ENCODE measurements at places on chromosomes 1 and 21. TPM values are rescaled to one million over a fixed set of nuclear protein-coding genes. Genes with fewer than 3 reads are reported as not detected.

- H3K4me3 ChIP-seq = no peak overlapping the region
- DNase-seq = no peak
- H3K27ac ChIP-seq = no peak overlapping the region
- no peaks in the 10 kb centered on the region for H3K4me1 ChIP-seq
- H3K36me3 ChIP-seq = no peaks in the 10 kb centered on the region
These were observed 92.2 kb upstream of the ZBTB40 start for GRCh38 chr1:22359427-22359826.

GRCh38 chr1:43444836-43445235, 8.9 kb downstream of the HYI start:
- DNase-seq = no peak
- H3K4me1 ChIP-seq = no peaks in the 10 kb centered on the region
- H3K4me3 ChIP-seq = no peak overlapping the region
- no peaks in the 10 kb centered on the region for H3K27me3 ChIP-seq
- peaks cover 77% of the 10 kb centered on the region for H3K36me3 ChIP-seq

DNA sequence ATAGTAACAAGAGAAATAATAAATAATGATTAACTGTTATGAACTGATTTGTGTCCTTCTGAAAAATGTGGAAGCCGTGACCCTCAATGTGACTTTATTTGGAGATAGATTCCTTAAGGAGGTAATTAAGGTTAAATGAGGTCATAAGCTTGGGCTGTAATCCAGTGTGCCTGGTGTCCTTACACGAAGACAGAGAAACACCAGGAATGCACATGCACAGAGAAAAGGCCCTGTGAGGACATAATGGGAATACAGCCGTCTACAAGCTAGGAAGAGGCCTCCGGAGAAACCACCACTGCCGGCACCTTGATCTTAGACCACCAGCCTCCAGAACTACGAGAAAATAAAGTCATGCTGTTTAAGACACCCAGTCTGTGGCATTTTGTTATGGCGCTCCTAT, 215.9 kb downstream of the NEGR1 start:
- H3K36me3 ChIP-seq = no peaks in the 10 kb centered on the region

DNA sequence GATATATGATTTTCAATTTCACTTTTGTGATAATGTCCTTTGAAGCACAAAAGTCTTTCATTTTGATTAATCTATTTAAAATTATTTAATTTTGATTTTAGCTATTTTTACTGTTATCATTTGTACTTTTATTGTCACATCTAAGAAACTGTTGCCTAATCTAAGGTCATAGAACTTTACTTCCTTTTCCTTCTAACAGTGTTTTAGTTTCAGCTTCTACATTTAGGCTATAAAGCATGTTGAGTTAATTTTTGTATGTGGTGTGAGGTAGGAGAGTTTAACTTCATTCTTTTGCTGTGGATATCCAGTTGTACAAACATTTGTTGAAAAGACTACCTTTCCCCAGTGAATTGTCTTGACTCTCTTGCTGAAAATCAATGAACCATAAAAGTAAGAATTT, 204.5 kb downstream of the TM2D1 start:
- H3K4me3 ChIP-seq = no peak overlapping the region
- DNase-seq = no peak
- H3K27ac ChIP-seq = no peak overlapping the region
- no peaks in the 10 kb centered on the region for H3K4me1 ChIP-seq

DNA sequence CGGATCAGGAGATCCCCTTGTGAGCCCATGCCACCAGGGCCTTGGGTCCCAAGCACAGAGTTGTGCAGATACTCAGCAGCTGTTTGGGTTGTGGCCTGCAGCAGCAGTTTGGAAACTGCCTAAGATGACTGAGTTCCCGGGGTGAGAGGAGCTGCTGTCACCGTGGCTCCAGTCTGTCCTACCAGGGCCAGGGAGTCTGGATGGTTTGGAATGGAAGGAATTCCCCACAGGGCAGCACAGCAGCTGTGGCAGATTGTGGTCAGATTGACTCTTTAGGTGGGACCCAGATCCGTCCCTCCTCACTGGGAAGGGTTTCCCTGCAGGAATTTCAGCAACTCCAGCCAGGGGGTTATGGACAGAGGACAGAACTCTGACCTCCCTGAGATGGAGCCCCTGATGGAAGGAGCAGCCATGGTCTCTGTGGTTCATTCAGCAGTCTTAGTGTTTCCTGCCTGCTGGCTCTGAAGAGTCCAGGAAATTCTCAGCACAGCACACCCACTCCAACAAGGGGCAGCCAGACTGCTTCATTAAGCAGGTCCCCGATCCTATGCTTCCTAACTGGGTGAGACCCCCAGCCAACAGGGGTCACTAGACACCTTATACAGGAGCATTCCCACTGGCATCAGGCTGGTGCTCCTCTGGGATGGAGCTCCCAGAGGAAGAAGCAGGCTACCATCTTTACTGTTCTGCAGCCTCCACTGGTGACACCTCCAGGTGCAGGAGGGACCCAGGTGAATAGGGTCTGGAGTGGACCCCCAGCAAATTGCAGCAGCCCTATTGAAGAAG, 51.5 kb upstream of the TNFSF4 start:
- H3K27ac ChIP-seq = no peak overlapping the region
- H3K4me3 ChIP-seq = no peak overlapping the region
- no peaks in the 10 kb centered on the region for H3K4me1 ChIP-seq
- no peak for DNase-seq
- no peaks in the 10 kb centered on the region for H3K27me3 ChIP-seq
- H3K36me3 ChIP-seq = no peaks in the 10 kb centered on the region

DNA sequence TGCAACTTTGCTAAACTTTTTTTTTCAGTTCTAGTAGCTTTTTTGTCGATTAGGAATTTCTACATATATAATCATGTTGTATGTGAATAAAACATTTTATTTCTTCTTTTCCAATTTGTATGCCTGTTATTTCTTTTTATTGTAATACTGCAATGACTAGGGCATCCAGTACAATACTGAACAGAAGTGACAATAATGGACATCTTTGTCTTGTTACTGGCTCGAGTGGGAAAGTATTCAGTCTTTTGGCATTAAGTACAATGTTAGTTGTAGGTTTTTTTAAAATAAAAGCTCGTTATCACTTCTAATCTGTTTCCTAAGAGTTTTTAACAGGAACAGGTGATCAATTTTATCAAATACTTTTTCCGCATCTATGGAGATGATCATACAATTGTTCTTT, 9.8 kb downstream of the STPG1 start:
- H3K36me3 ChIP-seq = no peaks in the 10 kb centered on the region
- no peak for DNase-seq
- H3K4me3 ChIP-seq = no peak overlapping the region
- H3K27ac ChIP-seq = no peak overlapping the region
- no peaks in the 10 kb centered on the region for H3K4me1 ChIP-seq

Gene TNN
- not detected for total RNA-seq

Gene CFAP107
- total RNA-seq = not detected

Gene LINGO4
- 0.09 TPM for total RNA-seq

Gene MX1
- 10.6 TPM for total RNA-seq

All from CD8-positive, alpha-beta memory T cell (primary cell).